ENCODE measurements at places on chromosomes 6 and 20.
A peak's percentile ranks its signal among the peaks of the same experiment; 100 is the strongest.

GRCh38 chr6:87027021-87027420 lies 67.9 kb downstream of the CGA start:
- no peaks in the 10 kb centered on the region for H3K4me1 ChIP-seq
- no peak for DNase-seq
- H3K36me3 ChIP-seq: no peaks in the 10 kb centered on the region
- H3K4me3 ChIP-seq: no peak overlapping the region

GRCh38 chr6:52337633-52338290 lies 24.2 kb upstream of the PAQR8 start:
- peaks cover 66% of the 10 kb centered on the region for H3K4me1 ChIP-seq
- H3K36me3 ChIP-seq: no peaks in the 10 kb centered on the region
- H3K27me3 ChIP-seq: no peaks in the 10 kb centered on the region
- peak overlapping the region; percentile 45 for H3K4me3 ChIP-seq

- H3K36me3 ChIP-seq: peaks cover 2% of the 10 kb centered on the region
- DNase-seq: no peak
- H3K27me3 ChIP-seq: no peaks in the 10 kb centered on the region
- no peak overlapping the region for H3K4me3 ChIP-seq
Observed at GRCh38 chr20:43092386-43093088, 97.2 kb downstream of the PTPRT start.

GRCh38 chr6:169189182-169189581 lies 64.5 kb downstream of the THBS2 start:
- H3K36me3 ChIP-seq: no peaks in the 10 kb centered on the region
- H3K27ac ChIP-seq: no peak overlapping the region
- peaks cover 8% of the 10 kb centered on the region for H3K4me1 ChIP-seq
- DNase-seq: no peak

DNA sequence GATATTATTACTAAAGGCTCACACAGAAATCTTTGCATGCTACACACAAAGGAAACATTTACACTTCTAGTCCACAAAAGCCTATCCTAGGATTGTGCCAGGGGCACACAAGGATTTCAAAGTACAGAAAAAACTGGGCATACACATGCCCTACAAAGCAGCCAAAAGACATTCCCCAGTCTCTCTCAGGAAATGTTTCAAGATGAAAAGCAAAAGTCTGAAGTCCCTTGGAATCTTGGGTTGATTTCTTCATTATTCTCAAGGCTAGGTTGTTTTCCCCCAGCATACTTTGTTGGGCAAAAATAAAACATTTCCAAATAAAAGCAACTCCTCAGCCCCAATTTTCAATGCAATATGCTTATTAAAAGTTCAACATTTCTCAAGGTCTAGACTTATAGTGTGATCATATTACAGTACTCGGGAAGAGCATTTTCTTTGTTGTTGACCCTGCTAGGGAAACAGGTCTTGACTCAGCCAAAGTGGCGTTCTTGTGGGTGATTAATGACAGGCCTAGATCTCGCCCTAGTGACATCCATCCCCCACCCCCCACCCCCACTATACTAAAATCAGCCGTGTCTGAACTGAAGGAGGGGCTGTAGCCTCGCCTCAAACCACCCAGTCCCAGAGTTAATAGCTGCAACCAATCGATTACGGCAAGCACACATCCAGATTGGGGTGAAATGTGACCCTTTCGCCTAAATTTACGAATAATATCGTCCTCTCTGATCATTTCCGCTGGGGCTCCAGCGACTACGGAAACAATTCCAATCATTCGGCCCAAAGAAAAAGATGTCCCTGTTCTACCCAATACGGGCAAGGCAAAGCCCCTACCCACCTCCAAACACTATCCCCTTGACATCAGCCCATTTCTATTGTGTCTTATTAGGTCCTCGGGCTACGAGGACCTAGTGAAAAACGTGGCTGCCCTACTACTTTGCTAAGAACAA lies 1.4 kb downstream of the AKIRIN2 start:
- peak overlapping the region; percentile 86 for H3K27ac ChIP-seq
- peak; percentile 47 for DNase-seq
- peaks cover 63% of the 10 kb centered on the region for H3K4me1 ChIP-seq
- H3K27me3 ChIP-seq: no peaks in the 10 kb centered on the region
- H3K4me3 ChIP-seq: peak overlapping the region; percentile 97
- H3K36me3 ChIP-seq: peaks cover 7% of the 10 kb centered on the region

DNA sequence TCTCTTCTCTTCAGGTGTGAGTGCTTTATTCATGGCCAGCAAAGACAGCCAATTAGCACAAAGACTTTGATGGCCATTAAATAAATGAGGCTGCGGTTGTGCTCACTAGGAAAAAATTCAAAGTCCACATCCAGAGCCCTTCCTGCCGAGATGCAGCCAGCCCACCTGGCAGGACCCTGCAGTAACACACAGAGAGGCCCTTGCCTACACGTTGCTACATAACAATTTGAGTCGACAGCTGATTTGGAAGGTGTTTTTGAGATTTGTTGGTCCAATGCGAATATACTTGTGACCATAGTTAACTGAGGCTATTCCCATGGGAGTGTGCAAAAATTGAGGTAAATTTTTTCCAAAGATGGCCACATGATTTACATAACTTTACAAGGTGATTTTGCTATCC lies 605.4 kb upstream of the HTR1E start:
- H3K27ac ChIP-seq: no peak overlapping the region
- DNase-seq: no peak

- H3K27me3 ChIP-seq: no peaks in the 10 kb centered on the region
- H3K36me3 ChIP-seq: no peaks in the 10 kb centered on the region
- no peak for DNase-seq
- no peak overlapping the region for H3K27ac ChIP-seq
Observed at GRCh38 chr20:17641520-17641964, 40.5 kb downstream of the RRBP1 start.

- peak overlapping the region; percentile 73 for H3K4me3 ChIP-seq
- peak overlapping the region; percentile 90 for H3K27ac ChIP-seq
- DNase-seq: no peak
- H3K36me3 ChIP-seq: peaks cover 2% of the 10 kb centered on the region
- H3K4me1 ChIP-seq: peaks cover 48% of the 10 kb centered on the region
Observed at GRCh38 chr6:2976060-2976459, 4.7 kb upstream of the SERPINB6 start.

DNA sequence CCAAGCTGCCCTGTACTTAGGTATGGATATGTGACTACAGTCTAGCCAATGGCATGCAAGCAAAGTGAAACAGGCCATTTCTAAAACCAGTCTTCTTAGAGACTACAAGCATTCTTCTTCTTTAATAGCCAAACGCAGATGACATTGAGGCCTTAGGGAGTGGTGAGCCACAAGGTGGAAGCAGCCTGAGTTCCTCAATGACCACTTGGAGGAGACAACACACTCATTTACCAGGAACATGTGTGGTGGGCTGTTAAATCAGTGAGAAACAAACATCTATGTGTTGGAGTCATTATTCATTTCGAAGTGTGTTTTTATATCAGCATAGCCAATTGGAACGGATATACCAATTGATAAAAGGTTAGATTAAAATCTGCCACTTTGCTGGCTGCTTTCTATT lies 122.0 kb downstream of the GFRAL start:
- no peaks in the 10 kb centered on the region for H3K27me3 ChIP-seq
- H3K4me3 ChIP-seq: no peak overlapping the region
- no peak for DNase-seq
- no peak overlapping the region for H3K27ac ChIP-seq
- H3K36me3 ChIP-seq: no peaks in the 10 kb centered on the region

DNA sequence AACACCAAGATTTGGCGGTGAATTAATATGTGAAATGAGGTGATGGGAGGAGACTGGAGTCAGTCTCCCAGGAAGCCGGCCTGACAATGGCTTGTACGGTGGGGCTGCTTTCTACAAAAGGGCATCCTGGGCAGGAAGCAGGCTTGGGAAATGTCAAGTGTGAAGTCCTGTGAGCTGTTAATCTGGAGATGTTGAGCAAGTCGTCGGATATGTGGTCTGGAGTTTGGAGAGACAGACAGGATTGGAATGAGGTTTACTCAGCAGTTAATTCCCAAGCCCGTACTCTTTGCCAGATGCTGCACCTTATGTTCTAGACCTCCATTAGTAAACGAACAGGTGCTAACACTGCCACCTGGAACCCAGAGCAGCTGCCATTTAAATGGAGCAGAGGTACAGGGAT lies 107.7 kb upstream of the FOXC1 start:
- H3K27ac ChIP-seq: no peak overlapping the region
- DNase-seq: no peak
- no peaks in the 10 kb centered on the region for H3K4me1 ChIP-seq
- H3K4me3 ChIP-seq: no peak overlapping the region
- peaks cover 17% of the 10 kb centered on the region for H3K27me3 ChIP-seq
